ENCODE measurements at places on chromosomes 2 and 18.

GRCh38 chr18:26863122-26863879, 2.2 kb downstream of the AQP4 start:
- peak; percentile 67 for DNase-seq

- DNase-seq: peak; percentile 47
These were observed 4.8 kb downstream of the ATOH8 start for GRCh38 chr2:85758361-85759256.

- DNase-seq: no peak
These were observed 106.0 kb upstream of the FOSL2 start for GRCh38 chr2:28286678-28287077.

- no peak for DNase-seq
These were observed 185.5 kb upstream of the ZSWIM2 start for GRCh38 chr2:187034434-187034833.

GRCh38 chr2:128686497-128686859, 367.8 kb upstream of the HS6ST1 start:
- DNase-seq: no peak

GRCh38 chr2:10272464-10272863, 30.2 kb upstream of the HPCAL1 start:
- no peak for DNase-seq

DNA sequence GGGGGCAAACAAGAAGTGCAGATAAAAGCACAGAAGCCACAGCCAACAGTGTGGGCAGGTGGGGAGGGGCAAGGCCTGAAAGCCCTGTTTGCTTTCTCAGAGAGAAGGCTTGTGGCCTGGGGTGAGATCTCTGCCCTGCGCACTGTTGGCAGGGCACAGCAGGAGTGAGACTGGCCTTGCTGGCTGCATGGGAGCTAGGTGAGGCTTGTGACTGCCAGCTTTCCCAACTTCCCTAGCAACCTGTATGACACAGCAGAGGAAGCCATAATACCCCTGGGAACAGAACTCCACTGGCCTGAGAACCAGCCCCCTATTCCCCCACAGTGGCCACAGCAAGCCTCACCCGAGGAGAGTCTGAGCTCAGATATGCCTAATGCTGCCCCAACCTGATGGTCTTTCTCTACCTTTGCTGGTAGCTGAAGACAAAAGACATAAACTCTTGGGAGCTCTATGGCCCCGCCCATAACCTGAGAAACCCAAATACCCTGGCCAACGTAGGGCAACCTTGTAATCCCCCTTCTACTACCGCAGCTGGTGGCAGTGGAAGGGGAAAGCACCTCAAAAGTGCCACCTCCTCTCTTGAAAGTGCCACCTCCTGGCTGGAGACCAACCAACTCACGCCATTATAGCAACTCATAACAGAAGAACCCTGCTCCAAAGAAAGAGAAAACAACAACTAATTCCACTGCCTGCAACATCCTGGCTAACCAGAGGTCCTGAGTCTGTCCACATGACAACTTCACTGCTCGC, 44.4 kb downstream of the LCT start:
- no peak for DNase-seq

GRCh38 chr2:159615367-159616285, 722 bp downstream of the BAZ2B start:
- peak; percentile 89 for DNase-seq

DNA sequence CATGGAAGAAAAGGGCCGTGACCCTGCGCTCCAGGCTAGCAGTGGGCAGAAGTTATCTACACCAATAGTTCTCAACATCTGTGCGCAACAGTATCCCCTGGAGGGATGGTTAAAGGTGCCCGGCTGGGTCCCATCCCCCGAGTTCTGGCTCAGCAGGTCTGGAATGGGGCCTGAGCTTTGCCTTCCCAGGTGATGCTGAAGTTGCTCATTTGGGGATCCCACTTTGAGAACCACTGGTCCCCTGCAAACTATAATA, 31.1 kb downstream of the DNMT3A start:
- DNase-seq: peak; percentile 53

DNA sequence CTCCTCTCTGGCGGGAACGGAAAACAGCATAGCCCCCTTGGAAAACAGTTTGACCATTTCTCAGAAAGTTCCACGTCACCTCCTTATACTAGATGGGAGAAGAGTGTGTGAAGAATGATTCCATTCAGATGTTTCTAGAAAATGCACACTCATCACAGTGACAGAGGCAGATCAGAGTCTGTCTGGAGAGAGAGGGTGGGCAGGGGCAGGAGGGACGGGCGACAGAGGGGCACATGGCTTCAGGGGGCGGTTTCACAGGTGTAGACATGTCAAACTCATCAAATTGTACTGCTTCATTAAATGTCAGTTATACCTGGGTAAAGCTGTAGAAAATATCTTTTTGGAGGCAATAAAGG, 88.8 kb upstream of the TAF1B start:
- no peak for DNase-seq

DNA sequence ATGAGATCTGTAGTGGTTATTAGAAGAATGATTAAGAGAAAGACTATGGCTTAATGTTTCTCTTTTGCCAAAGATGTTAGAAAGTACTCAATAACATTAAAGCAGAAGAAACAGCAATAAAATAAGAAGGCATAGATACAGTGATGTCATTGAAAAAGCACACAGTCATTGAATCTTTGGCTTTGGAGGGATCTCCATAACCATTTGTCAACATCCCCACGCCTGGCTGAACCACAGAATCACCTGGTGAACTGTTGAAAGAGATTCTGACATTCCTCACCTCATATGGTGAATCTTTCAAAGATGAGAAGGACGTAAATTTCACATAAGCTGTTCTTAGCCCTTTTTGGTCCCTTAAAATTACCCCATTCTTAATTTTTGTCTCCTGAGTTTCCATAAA, 324.6 kb upstream of the NRP2 start:
- DNase-seq: no peak

Data from ELF-1 (cell line).